A549 treated with dexamethasone at 1 μM for 4 hours (cell line): ENCODE measurements at places on chromosomes 2 and 18. TPM values are rescaled to one million over a fixed set of nuclear protein-coding genes. Genes with fewer than 3 reads are reported as not detected.

The SRD5A2 gene
- 0.02 to 0.05 TPM (median 0.02 TPM) in 5 replicates for total RNA-seq

The NEU4 gene
- total RNA-seq = 0.25 to 0.34 TPM (median 0.27 TPM) in 4 of 5 replicates, not detected in the other

The MYL12A gene
- 312 to 391 TPM (median 333 TPM) in 5 replicates for total RNA-seq

The ATG9A gene
- 33.6 to 46.8 TPM (median 45.2 TPM) in 5 replicates for total RNA-seq

The CCDC148 gene
- total RNA-seq = 0.14 to 0.35 TPM (median 0.28 TPM) in 5 replicates

The EMILIN1 gene
- total RNA-seq = 0.32 to 0.57 TPM (median 0.43 TPM) in 5 replicates

The SH3RF3 gene
- 0.53 to 0.91 TPM (median 0.75 TPM) in 5 replicates for total RNA-seq

The NEB gene
- 0.18 to 0.49 TPM (median 0.35 TPM) in 5 replicates for total RNA-seq

The ANTXR1 gene
- total RNA-seq = 115 to 164 TPM (median 154 TPM) in 5 replicates

The TANK gene
- total RNA-seq = 24.9 to 39.2 TPM (median 32.0 TPM) in 5 replicates

The PLEKHH2 gene
- 1.3 to 3.1 TPM (median 2.2 TPM) in 5 replicates for total RNA-seq

The CCDC141 gene
- not detected in 5 replicates for total RNA-seq

The SPHKAP gene
- 0.01 TPM in 1 of 5 replicates, not detected in the others for total RNA-seq

The SFTPB gene
- total RNA-seq = 0.09 to 0.22 TPM (median 0.16 TPM) in 4 of 5 replicates, not detected in the other

The TANC1 gene
- total RNA-seq = 7.1 to 11.1 TPM (median 9.5 TPM) in 5 replicates

The MYO5B gene
- 6.9 to 8.7 TPM (median 7.3 TPM) in 5 replicates for total RNA-seq

The C2orf81 gene
- total RNA-seq = 3.3 to 3.7 TPM (median 3.6 TPM) in 5 replicates

The VAMP8 gene
- 13.9 to 21.4 TPM (median 15.6 TPM) in 5 replicates for total RNA-seq

The GALNT5 gene
- 2.0 to 2.4 TPM (median 2.1 TPM) in 5 replicates for total RNA-seq

The ACKR3 gene
- 7.7 to 14.4 TPM (median 12.5 TPM) in 5 replicates for total RNA-seq

The TMEM237 gene
- total RNA-seq = 16.3 to 21.5 TPM (median 20.6 TPM) in 5 replicates

The KCNE4 gene
- total RNA-seq = 0.32 to 0.90 TPM (median 0.46 TPM) in 5 replicates

The CRYGC gene
- total RNA-seq = not detected in 5 replicates

The OR6B2 gene
- total RNA-seq = not detected in 5 replicates

The ARHGAP15 gene
- 0.14 TPM in 1 of 5 replicates, not detected in the others for total RNA-seq

The POTEC gene
- total RNA-seq = not detected in 5 replicates

The CTNNA2 gene
- 0.19 to 0.89 TPM (median 0.33 TPM) in 5 replicates for total RNA-seq

The TMEM198 gene
- total RNA-seq = 0.56 to 1.2 TPM (median 1.1 TPM) in 5 replicates

The DSC1 gene
- not detected in 5 replicates for total RNA-seq

The TMEM247 gene
- not detected in 5 replicates for total RNA-seq

The CREG2 gene
- 6.9 to 11.8 TPM (median 10.9 TPM) in 5 replicates for total RNA-seq

The SP100 gene
- 25.3 to 30.9 TPM (median 26.0 TPM) in 5 replicates for total RNA-seq

The CFAP65 gene
- 0.21 to 0.27 TPM (median 0.22 TPM) in 5 replicates for total RNA-seq

The CDCA7 gene
- 36.8 to 48.3 TPM (median 44.3 TPM) in 5 replicates for total RNA-seq
